ENCODE measurements at places on chromosomes 16 and 17.

GRCh38 chr16:73066927-73067670 lies 19.2 kb upstream of the ZFHX3 start:
- no peak for DNase-seq

DNA sequence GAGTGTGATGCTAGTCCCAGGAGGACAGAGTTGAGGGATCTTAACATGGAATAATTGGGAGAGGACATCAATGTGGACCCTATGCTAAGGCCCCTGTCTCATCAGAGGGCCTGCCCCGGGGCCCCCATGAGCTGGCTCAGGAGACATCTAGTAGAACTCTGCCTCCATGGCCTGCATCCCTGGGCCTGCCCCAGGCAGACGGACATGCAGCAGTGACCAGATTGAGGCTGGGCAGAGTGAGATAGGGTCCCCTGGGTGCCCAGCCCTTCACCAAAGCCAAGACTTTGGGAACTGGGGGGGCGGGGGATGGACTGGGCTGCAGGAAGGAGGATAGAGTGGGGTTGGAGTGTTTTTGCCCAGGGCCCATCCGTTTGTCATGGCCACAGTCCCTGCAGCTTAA lies 115.2 kb downstream of the CCDC182 start:
- DNase-seq = no peak

- no peak for DNase-seq
Measured at GRCh38 chr16:84667600-84668309, 19.4 kb downstream of the KLHL36 start.

- DNase-seq = no peak
Measured at GRCh38 chr17:56020369-56020768, 132.9 kb upstream of the ANKFN1 start.

DNA sequence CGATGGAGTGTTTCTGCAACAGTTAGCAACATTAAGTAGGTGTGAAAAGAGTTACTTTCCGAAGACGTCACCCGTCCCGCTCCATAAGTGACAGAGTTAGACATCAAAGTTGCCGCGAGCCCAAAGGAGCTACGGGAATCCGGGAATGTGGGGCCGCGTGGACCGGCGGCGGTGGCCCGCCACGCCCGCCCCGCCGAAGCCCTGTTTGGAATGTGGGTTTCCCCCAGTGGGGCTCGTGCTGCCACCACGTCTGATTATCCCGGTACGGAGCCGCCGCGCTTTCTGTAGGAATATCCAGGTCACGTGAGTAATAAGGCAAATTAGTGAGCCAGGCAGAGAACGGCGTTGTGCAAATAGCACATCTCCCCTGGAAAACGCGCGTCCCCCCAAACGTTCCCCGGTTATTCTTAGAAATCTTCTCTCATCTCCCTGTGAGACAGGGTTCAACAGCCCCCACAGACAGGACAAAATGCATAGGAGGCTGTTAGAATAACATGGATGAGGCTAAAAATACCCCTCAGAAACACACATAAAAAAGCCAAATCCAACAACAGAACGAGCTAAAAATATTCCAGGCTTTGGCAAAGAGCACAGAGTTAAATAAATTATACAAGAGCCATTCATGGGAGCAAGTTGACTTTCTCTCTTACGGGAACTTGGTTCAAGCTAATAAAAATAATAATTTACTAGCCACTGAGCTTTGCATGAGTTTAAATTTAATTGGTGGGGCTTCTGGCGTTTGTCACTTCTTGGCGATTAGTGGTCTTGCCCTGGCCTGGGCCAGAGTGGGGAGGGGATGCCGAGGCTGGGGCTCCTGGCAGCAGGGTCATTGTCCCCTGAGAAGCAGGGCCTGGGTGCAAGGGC lies 8.6 kb downstream of the BAHCC1 start:
- DNase-seq = no peak

DNA sequence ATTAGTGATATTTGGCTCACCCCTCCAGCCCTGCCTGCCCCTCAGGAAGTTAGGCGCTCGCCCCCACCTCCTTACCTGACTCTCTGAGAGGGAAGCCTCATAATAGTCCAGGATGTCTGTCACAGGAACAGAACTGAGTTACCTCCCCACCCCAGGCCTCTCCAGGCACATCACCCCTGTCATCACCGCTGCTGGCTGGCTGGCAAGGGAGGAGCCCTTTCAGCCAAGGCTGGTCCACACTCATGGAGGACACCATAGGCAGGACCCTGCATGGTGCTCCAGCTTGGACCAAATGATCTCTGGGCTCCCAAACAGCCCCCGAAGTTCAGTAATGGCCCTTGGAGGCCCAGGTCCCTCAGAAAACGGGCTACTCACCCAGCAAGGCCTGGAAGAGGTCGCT lies 1.5 kb downstream of the DLG4 start:
- no peak for DNase-seq

DNA sequence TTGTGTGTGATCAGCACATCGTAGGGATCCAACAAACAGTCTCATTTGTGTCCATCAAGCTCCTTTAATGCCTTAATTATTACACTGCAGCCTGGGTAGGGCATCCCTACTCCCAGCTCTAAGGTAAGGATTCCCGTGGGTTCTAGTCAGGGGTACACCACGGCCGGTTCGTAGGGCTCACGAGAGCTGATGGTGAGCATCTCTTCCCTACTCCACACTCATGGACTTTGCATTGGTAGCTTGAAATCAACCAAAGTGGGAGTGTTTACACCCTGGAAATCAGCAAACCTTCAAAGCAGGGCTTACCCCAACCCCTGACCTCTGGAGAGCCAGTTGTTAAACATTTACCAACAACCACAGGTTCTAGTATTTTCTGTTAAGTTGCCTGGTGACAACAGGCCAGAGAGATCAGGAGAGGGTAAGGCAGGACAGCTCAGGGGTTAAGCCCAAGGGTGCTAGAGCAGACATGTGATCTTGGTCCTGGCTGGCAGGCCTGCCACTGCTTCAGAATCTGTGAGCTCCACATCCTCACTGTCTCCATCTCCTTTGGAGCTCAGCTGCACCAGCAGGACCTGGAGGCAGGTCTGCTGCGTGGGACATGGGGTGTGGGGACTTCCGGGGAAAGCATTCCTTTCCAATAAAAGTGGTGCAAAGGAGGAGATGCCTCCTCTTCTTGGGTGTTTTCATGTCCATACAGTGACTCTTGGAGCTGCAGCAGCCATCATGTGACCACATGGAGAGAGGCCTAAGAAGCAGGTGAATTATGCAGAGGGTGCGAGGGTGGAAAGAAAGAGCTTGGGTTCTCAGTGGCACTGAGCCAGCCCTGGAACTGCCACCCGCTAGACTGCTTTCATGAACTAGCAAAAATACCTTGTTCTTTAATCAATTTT lies 36.1 kb upstream of the ZCCHC14 start:
- DNase-seq = no peak

- DNase-seq = peak; percentile 25
Measured at GRCh38 chr17:74637265-74637664, 13.7 kb upstream of the CD300E start.

- DNase-seq = peak; percentile 60
Measured at GRCh38 chr17:79082311-79083190, 7.9 kb downstream of the ENGASE start.

GRCh38 chr17:72852277-72852938 lies 240.1 kb downstream of the SLC39A11 start:
- no peak for DNase-seq

DNA sequence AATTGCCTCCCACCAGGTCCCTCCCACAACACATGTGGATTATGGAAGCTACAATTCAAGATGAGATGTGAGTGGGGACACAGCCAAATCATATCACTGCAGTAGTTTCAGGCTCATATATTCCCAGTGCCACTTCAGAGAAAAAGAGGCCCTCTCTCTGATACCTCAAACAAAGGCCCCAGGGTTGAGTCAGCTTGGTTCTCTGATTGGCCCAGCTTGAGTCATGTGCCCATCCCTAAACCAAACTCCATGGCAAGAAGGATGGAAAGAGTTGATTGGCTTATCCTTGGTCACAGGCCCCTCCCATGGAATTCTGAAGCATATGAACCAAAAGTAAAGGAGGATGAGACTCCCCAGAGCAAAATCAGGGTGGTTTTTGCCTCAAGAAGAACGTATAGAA lies 75.9 kb upstream of the IRX6 start:
- no peak for DNase-seq

- peak; percentile 67 for DNase-seq
Measured at GRCh38 chr17:40348136-40348504, 16.4 kb downstream of the GJD3 start.

GRCh38 chr17:46770818-46771560 lies 47.5 kb downstream of the WNT3 start:
- peak; percentile 73 for DNase-seq

GRCh38 chr16:67702130-67702529 lies 17.0 kb downstream of the GFOD2 start:
- DNase-seq = no peak

GRCh38 chr16:24541233-24541933 lies 2.0 kb downstream of the RBBP6 start:
- no peak for DNase-seq

GRCh38 chr16:4317532-4318450 lies 1.9 kb downstream of the GLIS2 start:
- DNase-seq = no peak

DNA sequence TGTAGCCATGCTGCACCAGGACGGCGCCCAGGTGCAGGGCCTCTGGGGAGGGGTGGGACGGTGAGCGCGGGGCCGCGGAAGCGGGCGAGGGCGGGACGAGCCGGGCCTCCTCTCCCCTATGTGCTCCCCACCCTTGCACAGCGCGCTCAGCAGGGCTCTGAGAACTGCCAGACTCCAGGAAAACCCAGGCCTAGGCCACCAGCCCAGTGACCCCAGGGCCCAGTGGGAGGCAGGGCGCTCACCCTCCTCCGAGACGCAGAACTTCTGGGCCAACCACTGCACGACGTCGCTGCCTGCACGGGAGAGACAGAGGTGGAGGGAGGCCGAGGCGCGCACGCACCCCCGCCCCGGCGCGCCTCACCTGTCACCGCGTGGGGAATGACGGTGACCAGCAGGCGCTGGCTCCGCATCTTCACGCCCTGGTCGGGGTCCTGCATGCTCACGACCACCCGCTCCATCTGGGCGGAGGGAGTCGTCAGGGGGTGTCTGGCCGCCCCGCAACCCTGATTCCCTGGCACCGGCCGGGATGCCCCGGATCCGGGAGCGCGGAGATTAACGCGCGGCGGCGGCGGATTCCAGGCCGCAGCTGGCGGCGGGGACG lies 603 bp downstream of the RGS11 start:
- DNase-seq = no peak

DNA sequence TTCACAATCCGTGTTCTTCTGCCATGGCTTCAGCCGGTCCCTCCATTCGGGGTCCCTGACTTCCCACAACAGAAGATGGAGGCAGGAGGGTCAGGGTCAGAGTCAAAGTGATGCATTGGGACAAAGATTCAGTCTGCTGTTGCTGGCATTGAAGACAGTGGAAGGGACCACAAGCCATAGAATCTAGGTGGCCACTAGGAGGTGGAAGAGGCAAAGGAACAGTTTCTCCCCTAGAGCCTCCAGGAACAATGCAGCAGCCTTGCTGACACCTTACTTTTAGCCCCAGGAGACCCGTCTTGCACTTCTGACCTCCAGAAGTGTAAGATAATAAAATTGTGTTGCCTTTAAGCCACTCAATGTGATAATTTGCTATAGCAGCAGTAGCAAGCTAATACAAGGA lies 55.9 kb downstream of the MFSD11 start:
- DNase-seq = peak; percentile 72

All from hematopoietic multipotent progenitor cell treated with erythropoietin and hydrocortisone succinate and interleukin-3 and kit ligand, for 4 days (in vitro differentiated cells).